Fibroblast of skin of back (primary cell): ENCODE measurements at places on chromosomes 4 and X.
A peak's percentile ranks its signal among the peaks of the same experiment; 100 is the strongest.

DNA sequence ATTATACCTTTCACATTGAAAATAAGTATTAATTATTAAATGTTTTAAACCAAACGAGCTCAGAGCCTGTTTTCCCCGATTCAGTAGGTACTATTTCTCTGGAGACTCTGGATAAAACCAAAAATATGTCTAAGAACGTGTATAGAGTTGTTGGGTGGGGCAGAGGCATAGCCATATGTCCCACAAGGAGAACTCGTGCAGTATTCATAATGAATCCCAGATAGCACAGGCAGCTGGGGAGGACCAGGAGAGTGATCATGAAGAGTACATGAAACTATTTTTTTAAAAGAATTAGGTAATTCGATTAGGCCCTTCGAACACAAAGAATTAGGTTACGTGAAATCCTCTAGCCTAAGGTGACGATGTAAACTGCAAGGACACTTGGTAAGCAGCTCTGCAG lies 76.1 kb downstream of the CLDN22 start:
- no peak for DNase-seq

DNA sequence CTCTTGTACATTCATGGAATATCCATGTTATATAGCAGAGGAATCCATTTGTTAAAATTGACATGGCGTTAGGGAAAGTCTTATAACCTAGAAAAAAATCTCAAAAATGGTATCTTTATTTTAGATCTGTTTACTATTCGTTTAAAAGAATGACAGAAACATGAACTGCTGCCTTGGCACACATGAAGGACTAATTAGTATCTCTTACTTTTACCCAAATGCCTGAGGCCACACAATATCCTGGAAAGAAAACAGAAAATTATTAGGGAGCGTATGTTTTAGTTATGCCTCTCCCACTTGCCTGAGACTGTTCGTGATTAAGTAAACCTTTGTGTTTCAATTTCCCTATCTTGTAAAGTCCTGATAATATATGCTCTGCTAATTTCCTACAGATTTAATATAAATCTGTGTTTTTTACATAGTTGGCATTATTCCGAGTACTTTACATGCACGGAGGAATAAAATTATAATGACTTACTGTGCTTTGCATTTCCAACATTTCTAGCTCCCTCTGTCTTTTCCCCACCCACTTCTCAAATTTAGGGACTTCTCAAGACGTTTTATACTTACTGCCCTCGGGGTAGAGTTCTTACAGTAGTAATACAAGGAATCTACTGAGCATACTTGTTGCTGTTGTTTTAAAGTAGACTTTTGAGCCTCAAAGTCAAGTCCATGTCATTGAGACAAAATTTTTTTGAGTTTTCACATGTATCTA lies 147.3 kb downstream of the VEGFC start:
- DNase-seq: no peak

GRCh38 chr4:54793856-54794422 lies 136.2 kb downstream of the KIT start:
- DNase-seq: no peak

DNA sequence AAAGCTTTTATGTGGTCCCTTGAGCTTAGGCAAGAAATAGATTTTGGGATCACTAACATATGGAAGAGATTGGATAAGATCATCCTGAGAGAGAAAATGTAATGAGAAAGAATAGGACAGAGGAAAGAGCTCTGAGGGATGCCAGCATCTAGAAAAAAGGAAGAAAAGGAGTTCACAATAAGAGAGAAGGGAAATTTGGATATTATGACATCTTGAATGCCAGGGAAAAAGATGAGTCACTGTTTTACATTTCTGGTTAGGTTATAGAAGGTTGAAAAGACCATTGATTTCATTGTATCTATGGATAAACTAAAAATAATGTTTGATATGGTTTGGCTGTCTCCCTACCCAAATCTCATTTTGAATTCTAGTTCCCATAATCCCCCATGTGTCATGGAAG lies 208.5 kb downstream of the MAD2L1 start:
- peak; percentile 9 for DNase-seq

DNA sequence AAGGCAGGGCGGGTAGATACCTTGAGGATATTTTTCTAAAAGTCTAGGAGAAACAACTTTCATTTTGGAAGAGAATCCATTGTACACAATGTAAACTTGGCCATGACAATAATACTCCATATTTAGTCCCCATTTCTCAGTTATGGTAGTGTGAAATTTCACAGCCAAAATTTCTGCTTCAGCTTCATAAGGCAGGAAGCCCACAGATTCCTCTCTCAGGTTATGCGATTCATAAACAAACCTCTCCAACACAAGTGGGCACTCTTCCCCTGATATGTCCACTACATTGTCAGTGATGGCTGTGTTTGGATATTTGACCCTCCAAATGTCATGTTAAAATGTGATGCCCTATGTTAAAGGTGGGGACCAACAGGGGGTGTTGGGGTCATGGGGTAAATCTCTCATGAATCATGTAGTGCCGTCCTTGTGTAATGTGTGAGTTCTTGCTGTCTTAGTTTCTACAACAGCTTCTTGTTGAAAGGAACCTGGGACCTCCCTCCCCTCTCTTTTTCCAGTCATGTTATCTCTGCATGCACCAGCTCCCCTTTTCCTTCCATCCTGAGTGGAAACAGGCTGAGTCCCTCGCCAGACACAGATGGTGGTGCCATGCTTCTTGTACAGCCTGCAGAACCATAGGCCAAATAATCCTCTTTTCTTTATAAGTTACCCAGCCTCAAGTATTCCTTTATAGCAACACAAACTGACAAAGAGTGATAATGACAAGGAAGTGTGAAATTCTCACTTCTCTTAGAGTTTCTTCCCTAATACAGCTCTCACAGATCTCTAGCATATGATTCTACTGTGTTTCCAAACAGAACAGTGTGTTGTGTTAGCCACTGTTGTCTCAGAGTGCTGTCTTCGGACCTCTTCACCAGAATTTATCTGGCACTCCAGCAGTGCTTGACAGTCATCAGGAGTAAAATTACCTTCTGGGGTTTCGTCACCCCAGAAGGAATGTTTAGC lies 598.4 kb upstream of the GNPDA2 start:
- no peak for DNase-seq

DNA sequence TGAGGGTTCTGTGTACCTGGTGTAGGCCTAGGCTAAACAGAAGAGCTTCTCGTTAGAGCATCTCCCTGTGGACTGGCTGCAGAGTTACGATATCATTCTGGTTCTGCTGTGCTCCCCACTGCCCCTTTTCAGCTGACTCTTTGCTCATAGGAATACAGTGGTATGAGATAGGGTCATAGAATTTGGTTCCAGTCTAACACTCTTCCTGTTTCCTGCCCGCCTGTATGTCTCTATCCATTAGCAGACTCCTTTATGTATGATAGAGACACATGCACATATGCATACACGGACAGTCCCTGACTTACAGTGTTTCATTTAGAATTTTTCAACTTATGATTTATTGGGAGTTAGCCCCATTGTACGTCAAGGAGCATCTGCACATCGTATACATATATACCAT lies 15.3 kb downstream of the RNF4 start:
- no peak for DNase-seq

- DNase-seq: no peak
Measured at GRCh38 chrX:29187264-29187663, 600.0 kb downstream of the IL1RAPL1 start.

DNA sequence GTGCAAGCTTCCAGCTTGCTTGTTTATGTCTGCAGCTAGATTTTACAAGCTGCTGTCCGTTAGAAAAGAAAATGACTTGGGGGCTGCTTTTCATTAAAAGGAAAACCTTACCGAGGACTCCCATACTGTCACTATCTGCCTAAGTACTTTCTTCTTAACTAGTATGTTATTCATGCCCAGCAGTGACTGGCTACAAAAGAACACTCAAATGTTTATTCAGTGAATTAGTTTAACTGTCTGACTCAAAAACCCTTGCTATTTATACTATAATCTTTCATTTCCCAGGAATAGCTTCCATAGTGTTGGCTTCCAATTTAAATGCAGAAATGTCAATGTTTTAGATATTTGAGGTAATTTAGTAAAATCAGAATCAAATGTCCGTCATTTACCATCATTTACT lies 164.9 kb downstream of the DTHD1 start:
- no peak for DNase-seq

DNA sequence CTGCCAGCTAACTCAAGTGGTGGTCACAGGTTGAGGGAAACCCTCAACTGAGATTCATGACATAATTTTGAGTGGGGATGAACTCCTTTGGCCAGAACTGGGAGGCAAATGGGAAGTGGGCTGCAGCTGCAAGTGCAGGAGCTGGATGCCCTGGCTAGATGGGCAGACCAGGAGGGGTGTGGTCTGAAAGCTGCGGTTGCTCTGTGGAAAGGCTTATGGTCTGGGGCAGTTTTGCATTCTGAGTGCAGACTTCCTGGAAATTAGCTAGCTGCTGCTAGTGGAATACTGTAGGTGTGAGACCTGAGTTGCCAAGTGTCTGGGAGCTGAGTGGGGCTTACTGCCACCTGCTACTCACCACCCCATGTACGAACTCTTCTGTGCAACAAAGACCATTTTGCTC lies 52.1 kb upstream of the NAP1L2 start:
- DNase-seq: no peak

GRCh38 chrX:70132224-70132623 lies 1.0 kb upstream of the IGBP1 start:
- no peak for DNase-seq

DNA sequence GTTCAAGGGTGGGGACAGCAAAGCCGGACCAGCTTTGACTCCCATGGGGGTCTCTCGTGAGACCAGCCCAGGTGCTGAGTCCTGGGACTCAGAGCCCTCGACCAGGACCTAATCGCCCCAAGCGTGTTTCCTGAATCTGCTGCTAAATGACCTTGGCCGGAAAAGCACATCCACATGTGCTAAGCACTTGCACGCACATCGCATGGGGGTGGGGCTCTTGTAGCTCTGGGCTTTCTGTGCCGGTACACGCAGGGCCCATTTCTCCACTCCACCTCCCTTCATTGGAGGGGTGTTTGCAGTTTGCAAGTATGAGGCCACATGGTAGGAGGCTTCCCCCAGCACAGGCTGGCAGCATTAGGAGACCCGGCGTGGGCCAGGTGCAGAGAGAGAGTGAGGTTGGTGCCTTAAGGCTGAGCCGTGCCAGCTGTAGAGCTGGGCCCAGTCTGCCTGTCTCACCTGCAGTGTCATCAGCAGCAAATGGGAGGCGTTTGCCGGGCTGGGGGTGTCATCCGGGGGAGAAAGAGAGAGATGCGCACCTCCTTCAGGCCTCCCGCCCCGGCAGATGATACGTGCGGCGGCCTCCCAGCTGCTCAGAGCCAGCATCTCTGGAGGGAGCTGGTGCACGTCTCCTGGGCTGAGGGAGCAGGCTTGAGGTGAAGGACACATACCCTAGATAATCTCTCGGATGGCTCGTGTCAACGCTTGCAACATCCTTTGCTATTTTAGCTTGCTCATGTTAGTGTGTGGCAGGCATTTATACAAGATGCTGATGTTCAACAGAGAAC lies 45.2 kb upstream of the CLCN4 start:
- no peak for DNase-seq

DNA sequence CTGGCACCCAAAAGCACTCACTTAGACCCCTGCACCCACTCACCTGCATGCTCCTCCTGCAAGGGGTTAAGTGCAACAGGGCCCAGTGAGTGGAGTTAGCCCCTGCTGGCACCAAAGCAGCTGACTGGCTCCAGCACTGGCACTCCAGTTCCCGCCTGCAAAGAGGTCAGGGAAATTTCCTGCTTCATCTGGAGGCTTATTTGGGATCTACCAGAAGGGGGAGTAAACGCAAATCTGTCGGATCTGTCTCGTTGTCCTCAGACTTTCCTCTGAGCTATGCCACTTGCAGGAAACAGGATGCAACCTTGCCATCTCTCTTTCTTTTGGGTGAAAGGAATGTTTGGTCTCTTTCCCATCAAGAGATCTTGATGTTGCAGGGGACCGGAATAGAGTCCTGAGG lies 435.6 kb downstream of the PCDH10 start:
- DNase-seq: no peak

DNA sequence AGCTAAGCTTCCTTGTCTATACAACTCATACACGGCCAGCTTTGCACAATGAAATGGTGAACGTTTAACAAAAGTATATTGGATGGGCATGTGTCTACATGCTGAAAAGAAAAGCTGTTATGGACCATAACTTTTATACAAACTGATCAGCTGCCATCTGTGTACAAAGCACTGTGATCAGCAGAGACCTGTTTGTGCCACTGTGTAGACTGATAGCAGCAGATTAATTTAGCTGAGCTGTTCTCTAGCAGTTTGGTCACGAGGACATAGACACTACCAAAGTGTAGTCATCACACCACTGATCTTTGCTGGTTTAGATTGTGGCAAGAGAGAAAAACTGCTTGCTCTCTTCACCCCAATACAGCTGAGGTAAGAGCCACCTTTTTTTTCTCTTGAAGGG lies 124.5 kb downstream of the RAPGEF2 start:
- no peak for DNase-seq

- DNase-seq: no peak
Measured at GRCh38 chrX:69232945-69233344, 67.7 kb upstream of the PJA1 start.

GRCh38 chrX:1249101-1249887 lies 19.3 kb upstream of the CSF2RA start:
- peak; percentile 49 for DNase-seq

DNA sequence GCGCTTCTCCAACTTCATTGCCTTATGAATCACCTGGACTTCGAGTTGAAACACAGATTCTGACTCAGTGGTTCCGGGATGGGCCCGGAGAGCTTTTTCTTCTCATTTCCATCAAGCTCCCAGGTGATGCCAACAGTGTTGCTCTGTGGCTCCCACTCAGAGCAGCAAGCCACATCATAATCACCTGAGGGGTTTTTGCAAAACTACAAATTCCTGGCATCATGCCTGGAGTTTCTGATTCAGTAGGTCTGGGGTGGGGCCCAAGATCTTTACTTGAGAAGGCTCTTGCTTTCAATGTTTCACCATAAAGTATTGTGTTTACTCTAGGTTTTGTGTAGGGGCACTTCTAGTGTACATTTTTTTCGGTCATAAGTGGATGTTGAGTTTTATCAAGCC lies 7.0 kb downstream of the MTM1 start:
- DNase-seq: peak; percentile 10

DNA sequence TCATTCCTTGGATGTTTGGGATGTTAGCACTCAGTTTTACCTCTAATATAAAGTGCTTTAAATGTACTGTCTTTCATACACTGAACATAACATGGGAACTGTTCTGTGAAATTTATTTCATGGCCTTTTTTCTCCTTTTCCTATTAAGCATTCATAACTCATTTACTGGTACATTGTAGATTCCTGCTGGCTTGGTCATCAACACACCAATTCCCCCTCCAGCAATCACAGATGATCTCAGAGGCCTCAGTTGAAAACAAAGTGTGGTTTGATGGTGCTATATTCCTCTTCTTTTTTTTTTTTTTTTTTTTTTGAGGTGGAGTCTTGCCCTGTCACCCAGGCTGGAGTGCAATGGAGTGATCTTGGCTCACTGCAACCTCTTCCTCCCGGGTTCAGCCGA lies 61.9 kb upstream of the FAM47B start:
- DNase-seq: peak; percentile 84
